Stimulated activated CD8-positive, alpha-beta memory T cell treated with anti-CD3 and anti-CD28 coated beads, Interleukin-7, amount 100 ng/mL, for 1 hour (primary cell): ENCODE measurements at places on chromosomes 11 and 22.

- no peak for DNase-seq
Observed at GRCh38 chr22:46121079-46121478, 29.2 kb upstream of the PPARA start.

GRCh38 chr11:123695231-123695630 lies 40.8 kb upstream of the SCN3B start:
- DNase-seq = no peak

DNA sequence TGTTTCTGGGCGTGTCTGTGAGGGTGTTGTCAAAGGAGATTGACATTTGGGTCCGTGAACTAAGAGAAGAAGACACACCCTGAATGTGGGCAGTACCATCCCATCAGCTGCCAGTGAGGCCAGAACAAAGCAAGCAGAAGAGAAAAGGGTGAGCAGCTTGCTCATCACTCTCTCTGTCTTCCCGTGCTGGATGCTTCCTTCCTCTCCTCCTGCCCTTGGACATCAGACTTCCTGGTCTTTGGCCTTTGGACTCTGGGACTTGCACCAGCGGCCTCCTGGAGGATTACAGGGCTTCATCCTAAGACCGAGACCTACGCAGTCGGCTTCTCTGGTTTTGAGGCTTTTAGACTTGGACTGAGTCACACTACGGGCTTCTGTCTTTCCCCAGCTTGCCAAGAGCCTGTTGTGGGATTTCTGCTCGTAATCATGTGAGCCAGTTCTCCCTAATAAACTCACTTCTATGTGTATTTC lies 18.8 kb downstream of the APOL2 start:
- DNase-seq = no peak

DNA sequence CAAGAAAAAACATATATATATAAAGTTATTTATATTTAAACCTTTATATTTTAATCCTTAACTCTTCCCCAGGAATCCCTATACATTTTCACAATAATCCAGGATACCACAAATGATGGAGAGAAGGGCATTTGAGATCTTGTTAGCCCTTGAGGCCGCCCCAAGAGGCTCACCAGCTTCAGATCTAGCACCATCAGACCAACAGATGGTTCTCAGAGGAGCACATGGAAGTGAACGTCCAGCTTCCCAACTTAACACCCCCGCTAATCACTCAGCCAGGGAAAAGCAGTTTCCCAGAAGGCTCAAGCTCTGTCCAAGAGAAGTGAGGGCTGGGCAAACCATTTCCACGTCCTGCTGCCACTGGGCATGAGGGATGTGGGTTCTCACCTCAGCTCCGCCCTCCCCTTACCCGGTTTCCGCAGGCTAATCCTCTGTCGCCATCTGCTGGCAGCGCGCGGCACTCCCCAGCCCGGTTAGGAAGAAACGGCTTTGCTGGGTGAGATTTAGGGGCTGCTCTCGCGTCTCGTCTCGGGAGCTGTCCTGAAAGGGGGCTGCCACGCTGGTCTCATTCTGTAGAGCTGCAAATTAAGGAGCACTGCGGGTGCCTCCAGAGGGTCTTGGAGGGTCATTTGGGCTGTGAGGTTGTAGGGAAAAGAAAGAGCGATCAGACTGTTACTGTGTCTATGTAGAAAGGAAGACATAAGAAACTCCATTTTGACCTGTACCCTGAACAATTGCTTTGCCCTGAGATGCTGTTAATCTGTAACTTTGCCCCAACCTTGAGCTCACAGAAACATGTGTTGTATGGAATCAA lies 6.8 kb upstream of the FAM111A start:
- DNase-seq = peak; percentile 71

DNA sequence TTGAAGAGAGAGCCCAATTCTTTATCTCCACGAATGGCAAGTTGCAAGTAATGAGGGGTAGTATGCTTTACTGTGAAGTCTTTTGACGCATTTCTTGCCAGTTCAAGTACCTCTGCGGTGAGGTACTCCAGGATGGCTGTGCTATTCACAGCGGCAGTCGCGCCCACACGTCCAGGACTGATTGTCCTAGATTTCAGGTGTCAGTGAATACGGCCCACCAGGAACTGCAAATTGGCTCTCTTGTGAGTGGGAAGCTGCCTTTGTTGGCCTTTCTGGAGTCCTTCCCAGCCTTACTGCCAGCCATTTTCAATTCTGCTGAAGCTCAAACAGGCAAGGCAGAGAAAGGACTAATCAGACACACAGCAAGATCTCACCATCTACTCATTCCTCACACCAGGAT lies 8.5 kb downstream of the PPFIA1 start:
- DNase-seq = no peak

DNA sequence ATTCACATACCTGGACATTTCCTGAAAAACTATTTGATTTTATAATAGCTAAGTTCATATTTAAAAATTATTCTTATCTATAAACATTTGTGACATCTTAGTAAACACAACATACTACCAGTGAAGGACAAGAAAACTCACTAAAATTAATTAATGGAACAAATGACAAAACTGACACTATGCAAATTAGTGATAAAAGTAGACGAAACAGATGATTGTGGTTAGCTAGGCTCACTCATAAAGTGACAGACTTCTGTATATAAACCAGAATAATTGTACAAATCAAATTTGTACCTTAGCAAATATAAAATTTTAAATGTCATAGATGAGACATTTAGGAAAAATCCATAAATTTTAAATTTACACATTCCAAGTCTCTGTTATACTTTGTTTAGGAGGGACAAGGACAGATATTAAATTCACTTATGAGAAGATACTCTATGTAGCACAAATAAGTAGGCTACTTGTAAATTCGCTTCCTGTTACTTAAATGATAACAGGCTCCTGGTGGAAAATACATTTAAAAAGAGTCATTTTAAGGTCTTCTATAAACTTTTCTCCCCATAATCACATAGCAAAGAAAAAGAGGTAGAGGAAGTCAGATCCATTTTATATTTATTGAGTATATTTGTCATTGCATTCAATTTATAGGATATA lies 81.2 kb downstream of the KIF18A start:
- no peak for DNase-seq

- no peak for DNase-seq
Observed at GRCh38 chr22:39832627-39833074, 60.9 kb downstream of the ENTHD1 start.

DNA sequence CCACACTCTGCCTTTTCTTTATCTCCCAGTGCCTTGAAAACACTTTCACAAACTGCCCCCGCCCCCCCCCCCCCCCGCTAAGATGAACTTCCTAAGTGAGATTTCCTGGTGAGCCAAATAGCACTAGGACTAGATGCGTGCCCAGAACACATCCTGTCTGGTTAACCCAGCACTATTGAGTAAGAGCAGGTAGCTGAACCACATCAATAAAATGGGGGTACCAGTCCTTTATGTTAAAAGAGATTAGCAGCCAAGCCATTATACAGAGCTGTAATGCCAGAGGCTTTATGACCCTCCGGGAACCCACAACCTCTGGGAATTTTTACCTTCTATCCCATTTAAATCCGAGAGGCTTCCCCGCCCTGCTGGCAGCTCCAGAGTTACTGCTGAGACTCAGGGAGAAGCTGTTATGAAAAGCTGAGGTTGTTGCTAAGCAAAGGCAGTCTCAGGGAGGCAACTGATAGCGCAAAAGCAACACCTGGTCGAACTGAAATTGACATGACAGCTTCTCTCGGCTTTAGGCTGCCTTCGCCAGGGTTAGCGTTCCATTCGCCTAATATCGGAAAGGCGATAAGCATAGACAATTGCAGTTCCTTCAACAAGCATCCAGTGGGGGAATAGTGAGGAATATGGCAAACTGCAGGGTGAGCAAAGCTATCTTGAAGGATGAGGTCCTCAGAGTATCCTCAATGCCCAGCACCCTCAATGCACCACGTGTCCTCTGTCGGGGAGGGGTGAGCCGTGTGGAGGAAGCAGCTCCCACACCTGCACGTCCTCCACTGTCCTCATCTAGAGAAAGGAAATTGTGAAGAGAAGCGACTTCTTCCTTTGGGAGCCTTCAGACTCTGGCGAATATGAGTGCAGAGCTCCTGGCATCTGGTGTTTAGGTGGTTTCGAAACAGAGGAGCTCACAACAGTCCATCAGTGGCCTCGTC lies 977.0 kb downstream of the NTM start:
- no peak for DNase-seq

DNA sequence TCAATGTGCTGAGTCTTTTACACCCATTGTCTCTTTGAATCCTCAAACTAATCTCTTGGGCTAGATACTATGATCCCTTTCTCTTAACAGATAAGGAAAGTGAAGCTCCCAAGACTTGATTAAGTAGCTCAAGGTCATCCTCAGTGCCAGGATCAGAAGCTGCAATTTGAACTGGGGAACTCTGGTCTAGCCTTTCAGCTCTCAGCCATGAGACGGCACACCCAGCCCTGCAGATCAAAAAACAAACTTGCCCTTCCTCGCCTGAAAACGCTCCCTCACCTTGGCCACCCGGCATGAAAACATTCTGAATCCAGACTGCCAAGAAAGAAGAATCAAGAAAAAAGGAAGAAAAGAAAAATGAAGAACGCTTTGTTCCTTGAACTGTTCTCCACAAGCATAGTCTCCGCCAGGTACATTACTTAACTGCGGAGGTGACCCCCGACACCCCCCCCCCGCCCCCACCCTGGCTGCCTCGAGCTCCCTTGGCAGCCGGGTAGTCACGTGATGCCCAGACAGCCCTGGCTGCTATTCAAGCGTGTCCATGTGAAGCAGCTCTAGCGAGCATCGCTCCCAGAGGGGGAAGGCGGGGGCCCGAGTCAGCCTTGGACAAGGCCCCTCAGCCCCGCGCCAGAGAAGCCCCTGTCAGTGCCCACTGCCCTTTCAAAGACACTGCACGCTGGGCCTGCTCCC lies 451.2 kb downstream of the MIAT start:
- DNase-seq = no peak

DNA sequence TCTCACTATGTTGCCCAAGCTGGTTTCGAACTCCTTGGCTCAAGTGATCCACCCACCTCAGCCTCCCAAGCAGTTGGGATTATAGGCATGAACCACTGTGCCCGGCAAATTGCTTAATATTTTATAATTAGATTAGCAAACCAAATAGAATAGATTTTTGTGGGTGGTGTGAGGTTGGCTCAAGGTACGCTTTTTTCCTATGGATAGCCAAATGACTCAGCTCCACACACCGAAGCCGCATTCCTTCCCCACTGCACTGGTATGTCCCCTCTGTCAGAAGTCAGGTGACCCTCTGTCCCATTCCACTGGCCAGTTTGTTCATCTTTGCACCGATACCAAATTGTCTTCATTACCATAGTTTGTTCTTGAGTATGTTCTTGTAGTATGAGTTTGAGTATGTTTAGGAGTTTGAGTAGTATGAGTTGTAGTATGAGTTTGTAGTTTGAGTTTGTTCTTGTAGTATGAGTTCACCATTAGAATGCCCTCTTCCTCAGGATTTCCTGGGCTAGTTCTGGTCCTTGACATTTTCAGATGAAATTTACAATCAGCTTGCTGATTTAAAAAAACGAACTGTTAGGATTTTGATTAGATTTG lies 19.4 kb downstream of the SUSD2 start:
- DNase-seq = no peak

DNA sequence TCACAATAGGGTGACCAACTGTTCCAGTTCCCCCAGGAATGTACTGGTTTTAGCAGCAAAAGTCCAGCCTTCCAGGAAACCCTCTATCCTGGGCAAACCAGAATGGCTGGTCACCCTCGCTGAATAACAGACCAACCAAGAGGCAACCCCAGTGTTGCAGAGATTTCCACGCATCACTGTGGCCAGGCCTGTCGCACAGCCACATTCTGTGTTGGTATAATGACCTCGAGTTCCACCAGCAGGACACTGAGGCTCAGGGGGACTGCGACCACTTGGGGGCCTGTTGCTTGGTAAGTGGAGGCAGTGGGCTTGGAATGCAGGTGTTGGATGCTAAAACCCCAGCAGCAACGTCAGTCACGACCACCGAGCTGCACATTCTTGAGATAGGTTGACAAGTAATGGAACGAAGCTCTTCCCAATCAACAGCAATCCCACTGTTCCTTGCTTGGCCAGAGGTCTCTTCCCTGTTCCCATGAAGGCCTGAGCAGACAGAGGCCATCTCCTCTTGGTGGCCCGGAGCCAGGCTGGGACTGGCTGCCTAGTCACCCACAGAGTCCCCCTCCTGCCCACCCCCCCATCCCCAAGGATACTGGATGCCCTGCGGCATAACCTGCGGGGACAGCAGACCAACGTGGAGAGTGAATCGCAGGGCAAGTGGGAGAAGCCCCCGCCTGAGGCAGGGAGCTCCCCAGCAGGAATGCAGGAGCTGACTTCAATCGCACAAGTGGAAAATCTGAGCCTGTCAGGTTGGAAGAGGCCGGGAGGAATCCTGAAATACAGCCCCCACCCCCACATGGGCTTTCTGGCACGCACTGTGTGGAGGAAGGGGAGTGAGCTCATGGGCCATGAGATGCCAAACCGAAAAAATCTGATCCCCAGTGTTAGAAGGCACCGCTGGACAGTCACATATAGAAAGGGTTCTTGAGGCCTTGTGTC lies 43.4 kb upstream of the MN1 start:
- DNase-seq = no peak

- no peak for DNase-seq
Observed at GRCh38 chr22:39525658-39525975, 5.3 kb downstream of the ATF4 start.

GRCh38 chr11:11586465-11586864 lies 35.3 kb downstream of the GALNT18 start:
- no peak for DNase-seq

DNA sequence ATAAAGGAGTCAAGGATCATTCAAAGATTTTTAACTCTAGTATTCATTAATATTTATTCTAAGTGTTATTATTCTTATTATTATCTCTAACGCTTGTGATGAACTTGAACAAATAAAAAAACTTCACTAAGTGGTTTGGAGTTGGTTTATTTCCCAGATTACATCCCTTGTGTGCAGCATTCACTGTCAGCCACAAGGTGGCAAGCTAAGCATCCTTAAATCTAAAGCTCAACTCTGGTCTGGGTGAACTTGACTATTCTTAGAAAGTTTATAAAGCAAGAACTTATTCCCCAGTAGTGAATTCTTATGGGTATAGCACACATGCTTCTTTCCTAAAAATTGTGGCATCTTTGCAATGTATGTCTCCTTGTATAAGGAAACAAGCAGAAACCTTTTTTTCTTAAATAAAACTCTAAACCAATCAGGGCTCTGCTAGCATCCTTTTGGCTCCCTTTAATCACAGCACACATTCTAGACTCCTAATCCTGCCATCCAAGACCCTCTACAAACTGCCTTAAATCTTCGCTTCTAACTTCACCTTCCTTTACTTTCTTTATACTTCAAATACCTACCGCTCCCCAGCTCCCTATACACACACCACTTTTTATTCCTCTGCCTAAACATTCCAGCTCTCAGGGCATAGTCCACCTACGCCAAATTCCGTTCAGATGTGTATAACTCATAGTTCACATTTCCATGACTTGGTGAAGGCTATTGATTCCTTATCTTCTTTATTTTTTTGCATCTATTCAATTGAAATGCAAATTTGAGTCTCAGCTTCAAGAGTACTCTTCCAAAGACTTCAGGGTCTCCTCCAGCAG lies 1068.8 kb downstream of the DLG2 start:
- no peak for DNase-seq

DNA sequence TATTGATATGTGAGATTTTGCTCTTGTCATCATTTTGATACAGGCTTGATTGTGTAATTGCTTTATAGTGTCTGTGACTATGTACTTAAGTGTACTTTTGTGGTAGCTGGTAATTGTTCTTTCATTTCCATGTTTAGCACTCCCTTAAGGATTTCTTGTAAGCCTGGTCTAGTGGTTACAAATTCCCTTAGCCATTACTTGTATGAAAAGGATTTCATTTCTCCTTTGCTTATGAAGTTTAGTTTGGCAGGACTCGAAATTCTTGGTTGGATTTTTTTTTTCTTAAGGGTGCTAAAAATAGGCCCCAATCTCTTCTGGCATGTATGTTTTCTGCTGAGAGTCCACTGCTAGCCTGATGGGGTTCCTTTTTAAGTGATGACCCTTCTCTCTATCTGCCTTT lies 346.8 kb downstream of the JRKL start:
- no peak for DNase-seq
